ENCODE measurements at places on chromosomes 5 and 9.

GRCh38 chr5:150144246-150144801 lies 11.3 kb downstream of the PDGFRB start:
- no peak for DNase-seq

- no peak for DNase-seq
Observed at GRCh38 chr9:34492051-34492450, 30.7 kb downstream of the ENHO start.

GRCh38 chr9:135555203-135555602 lies 6.4 kb upstream of the PAEP start:
- DNase-seq, result no peak

GRCh38 chr9:109857336-109857735 lies 77.3 kb downstream of the PALM2AKAP2 start:
- no peak for DNase-seq

DNA sequence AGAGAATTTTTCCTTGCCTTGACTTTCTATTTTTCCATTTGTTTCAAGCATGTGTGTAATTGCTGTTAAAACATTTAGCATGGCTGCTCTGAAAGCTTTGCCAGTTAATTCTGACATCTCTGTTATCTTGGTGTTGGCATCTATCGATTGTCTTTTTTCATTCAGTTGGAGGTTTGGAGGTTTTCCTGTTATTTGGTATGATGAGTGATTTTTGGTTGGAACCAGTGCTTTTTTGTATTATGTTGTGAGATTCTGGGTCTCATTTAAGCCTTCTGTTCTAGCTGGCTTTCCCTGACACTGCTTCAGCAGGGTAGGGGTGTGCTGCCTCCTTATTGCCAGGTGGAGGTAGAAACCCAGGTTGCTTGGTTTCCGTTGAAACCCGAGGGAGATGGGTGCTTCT lies 40.9 kb upstream of the DHFR start:
- no peak for DNase-seq

DNA sequence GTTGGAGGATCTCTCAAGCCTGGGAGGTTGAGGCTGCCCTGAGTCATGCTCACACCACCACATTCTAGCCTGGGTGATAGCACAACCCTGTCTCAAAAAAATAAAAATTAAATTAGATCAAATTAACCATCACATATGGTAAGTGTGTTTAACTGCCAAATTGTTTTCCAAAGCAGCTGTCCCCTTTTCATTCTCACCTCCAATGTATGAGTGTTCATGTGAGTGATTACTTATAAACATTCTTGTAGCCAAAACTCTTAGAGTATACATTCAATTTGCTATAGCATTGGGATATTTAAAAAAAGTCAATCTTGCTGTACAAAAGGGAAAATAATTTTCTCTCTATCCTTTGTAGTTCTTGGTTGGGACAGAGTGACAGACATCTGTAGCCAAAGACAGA lies 53.4 kb upstream of the SNAPC3 start:
- DNase-seq, result no peak

DNA sequence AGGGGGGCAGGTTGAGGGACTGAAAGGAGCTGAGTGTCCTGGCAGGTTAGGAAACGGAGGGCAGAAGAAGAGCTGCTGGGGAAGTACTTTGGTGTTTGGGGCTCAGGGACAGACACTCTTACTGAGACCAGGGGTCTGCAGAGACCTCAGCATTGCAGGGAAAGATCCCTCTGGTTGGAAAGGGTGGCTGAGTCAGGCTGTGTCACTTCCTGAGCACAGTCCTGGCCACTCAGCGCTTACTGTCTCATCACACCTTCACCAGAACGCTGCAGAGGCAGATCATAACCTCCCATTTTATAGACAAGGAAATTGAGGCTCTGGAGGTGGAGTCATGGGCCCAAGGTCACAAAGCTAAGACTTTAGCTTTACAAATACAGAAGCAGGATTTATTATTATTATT lies 54.3 kb downstream of the LMX1B start:
- DNase-seq, result no peak

GRCh38 chr9:127612939-127613582 lies 984 bp downstream of the STXBP1 start:
- DNase-seq, result peak; percentile 38

- no peak for DNase-seq
Observed at GRCh38 chr5:160347448-160347847, 23.0 kb downstream of the C1QTNF2 start.

DNA sequence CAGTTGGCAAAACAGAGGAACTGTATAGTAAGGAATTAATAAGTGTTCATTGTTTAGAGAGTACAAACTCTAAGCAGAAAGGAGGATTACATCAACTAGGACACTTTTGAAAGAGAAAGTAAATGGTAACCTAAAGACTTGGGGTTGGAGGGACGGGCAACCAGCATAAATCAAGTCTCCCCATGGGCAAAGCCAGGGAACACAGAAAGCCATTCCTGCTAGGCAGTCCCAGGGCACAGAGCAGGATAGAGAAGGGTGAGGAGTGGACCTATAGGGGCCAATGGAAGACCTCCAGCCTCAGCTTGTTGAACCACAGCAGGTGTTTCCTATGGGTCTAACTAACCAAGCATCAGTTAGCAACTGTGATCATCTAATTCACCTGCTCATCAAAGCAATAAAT lies 9.2 kb upstream of the ERAP1 start:
- DNase-seq, result no peak

DNA sequence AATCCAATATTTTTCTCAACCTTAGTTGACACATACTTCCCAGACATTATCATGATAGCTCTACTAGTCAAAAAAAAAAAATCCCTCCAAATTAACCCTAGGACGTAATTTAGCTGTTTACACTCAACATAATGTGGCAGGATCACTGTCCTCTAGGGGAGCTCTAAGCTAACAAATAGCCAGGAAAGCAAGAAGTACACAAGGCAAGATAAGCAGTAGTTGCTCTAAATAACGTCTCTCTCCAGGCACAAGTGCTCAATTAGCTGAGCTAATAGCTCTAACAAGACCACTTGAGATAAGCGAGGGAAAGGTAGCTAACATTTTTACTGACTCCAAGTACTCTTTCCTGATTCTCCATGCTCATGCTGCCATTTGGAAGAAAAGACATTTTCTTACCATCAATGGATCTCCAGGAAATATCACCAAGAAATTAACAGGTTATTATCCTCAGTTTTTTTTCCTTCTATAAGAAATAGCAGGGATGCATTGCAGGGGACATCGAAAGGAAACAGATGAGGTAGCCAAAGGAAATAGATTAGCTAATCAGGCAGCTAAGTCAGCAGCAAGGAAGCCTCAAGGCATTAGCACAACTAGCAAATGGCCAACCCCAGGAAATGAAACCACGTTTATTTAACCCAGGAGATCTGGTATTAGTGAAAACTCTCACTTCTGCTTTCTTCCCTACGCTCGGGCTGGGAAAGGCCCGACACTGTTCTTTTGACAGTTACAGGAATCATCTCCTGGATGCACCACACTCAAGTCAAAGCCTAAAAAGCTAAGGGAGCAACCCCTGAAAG lies 614.1 kb downstream of the PTPRD start:
- DNase-seq, result no peak

- no peak for DNase-seq
Observed at GRCh38 chr9:38030658-38031057, 38.4 kb downstream of the SHB start.

DNA sequence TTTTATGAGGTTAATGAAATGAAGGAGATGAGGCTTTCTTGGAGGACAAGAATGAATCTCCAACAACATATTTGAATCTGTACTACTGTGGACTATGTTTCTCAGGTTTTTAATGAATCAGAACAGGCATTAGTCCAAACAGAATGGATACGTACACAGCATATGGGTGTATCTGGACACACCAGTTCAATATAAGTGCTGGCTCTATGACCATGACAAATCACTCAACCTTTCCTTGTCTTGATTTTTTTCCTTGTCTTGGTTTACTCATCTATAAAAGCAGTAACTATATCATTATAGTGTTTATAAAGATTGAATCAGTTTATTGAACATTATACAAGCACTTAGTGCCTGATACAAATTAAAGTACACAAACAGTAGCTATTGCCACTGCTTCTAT lies 104.1 kb downstream of the AP3B1 start:
- DNase-seq, result no peak

- no peak for DNase-seq
Observed at GRCh38 chr5:150540615-150541396, 32.9 kb downstream of the NDST1 start.

GRCh38 chr5:166883016-166883415 lies 1408.4 kb upstream of the WWC1 start:
- no peak for DNase-seq

- no peak for DNase-seq
Observed at GRCh38 chr5:88281322-88281721, 12.7 kb upstream of the TMEM161B start.
